NCI-H2029 (cell line): ENCODE measurements at places on chromosomes 5 and 9.

GRCh38 chr9:89563571-89564345 is 41.1 kb upstream of the GADD45G start:
- no peak for DNase-seq

GRCh38 chr9:128206916-128207910 is 4.0 kb downstream of the DNM1 start:
- DNase-seq, result no peak

DNA sequence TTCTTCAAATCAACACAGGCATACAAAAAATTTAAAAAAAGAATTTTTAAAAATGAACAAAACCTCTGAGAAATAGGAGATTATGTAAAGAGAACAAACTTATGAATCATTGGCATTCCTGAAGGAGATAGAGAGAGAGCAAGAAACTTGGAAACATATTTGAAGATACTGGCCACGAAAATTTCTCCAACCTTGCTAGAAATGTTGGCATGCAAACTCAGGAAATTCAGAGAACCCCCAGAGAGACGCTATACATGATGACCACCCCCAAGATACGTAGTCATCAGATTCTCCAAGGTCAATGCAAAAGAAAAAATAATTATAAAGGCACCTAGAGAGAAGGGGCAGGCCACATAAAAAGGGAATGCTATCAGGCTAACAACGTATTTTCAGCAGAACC is 472.5 kb downstream of the MTRR start:
- DNase-seq, result no peak

- no peak for DNase-seq
These were observed 47.5 kb downstream of the SLC44A1 start for GRCh38 chr9:105291938-105292337.

DNA sequence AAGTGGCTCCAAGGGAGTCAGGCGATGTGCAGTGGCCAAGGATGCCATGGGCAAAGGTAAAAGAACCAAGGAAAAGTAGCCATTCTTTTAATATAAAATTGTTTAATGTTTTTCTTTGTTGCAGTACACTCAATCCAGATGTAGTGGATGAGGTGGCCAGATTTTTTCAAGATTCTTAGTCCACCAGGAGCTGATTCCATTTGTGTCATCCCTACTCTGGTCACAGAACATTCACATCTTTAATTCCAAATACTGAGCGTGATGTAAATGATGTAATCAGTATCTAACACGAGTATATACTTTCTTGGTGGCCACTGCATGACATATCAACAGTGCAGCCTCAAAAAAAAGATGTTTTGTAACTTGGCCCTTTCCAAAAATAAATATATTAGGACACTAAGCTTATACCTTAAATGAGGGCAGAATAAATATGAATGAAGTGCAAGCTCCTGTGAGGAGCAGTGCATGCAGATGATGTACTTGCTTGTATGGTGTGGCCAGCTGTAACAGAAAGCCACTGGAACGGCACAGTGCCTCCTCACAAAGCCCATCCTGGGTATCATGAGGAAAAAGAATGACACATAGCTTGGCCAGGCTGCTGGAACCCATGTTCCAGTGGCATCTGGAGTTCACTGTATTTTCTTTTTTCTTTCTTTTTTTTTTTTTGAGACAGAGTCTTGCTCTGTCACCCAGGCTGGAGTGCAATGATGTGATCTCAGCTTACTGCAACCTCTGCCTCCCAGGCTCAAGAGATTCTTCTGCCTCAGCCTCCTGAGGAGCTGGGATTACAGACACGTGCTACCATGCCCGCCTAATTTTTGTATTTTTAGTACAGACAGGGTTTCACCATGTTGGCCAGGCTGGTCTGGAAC is 6.5 kb upstream of the SPATA24 start:
- no peak for DNase-seq

- no peak for DNase-seq
These were observed 48.7 kb upstream of the SLC46A2 start for GRCh38 chr9:112939418-112939817.

DNA sequence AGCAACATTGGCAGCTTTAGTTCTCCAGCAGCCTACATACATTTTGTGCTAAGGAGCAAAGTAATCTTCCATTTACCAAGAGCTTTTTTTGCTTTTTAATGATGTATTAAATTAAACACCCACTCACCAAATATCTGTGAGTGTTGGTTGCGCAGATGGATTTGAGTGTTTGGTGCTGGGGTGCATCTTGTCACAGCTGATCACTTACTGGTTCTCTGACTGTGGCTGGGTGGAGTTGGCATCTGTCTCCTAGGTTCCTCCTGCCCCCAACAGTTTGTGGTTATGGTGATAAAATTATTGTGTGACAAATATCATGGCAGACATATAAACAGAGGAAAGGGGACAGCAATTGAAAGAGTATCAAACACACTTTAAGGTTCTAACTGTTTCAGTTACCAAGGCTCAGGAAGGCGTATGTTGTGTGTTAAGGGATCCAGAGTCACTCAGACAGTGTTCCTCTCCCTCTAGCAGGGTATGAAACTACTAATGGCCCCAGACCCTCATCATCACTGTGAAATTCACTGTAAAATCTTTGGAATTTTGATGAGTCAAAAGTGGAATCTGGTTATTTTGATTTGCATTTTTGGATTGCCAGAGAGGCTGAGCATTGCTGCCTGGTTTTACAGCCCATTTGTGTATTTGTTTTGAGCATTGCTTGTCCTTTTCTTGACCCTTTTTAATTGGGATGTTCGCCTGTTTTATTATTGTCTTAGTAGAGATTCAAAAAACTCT is 81.7 kb downstream of the PDE8B start:
- DNase-seq, result no peak

DNA sequence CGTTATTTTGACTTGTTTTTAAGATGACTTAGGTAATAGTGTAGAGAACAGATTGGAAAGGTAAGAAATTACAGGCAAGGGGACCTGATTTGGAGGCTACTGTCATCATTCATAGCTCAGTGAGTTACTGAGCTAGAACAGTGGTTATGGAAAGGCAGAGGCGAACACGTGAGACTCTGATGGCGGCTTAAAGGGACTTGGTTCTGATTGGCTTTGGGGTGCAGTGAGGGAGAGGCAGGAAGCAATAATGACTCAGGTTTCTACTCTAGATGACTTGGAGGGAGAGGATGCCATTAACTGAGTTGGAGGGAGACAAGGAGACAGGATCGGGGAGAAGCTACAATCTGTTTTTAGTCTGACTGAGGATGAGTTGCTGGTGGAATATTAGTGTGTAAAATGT is 3.0 kb downstream of the F2RL2 start:
- no peak for DNase-seq

GRCh38 chr9:81620002-81620390 is 69.4 kb downstream of the TLE1 start:
- no peak for DNase-seq

DNA sequence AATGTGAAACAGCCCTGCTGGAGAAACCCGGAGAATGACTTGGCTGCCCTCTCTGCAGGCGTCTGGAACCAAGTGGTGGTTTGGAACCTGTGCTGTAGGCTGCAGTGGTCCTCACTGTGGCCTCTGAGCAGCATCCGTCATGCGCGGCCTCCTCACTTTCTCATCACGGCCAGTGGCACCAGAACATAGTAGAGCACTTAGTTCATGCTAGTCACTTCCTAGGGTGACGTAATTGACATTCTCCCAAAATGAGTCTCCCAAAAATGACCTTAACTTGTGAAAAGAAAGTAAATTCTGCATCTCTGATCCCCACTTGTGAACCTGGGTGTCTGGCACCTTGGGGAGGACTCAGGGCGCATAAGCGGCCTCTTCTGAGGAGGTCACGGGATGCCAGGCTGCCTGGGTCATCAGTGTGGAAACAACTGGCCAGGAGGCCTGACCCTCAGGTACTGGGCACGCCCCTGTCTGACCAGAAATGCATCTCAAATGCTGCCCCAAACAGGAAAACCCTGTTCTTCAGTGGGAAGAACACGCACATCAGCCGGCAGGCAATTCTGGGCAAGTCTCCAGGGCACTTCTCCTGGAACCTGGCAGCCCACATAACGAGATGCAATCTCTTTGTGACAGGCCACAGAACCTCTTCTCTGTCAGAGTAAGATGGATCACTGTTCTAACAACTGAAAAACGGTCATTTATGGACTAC is 36.6 kb upstream of the SPTLC1 start:
- peak; percentile 42 for DNase-seq

DNA sequence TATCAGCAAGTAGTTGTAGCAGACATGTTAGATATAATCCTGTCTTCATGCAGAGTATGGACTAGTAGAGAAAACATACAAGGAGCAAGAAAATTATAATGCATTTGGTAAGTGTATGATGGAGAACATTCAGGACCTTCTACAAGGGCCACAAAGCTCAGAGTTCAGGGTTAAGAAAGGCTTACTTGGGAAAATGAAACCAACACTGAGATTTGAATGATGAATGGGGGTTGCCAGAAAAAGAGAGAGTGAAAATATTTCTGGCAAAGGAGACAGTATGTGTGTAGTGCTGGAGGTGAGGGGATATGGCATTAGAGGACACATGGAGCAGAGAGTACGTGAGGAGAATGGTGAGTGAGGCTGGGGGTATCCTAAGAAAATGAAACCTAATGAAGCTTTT is 169.8 kb upstream of the STK32A start:
- DNase-seq, result no peak

- DNase-seq, result no peak
These were observed 15.3 kb downstream of the ESM1 start for GRCh38 chr5:54969856-54970828.

DNA sequence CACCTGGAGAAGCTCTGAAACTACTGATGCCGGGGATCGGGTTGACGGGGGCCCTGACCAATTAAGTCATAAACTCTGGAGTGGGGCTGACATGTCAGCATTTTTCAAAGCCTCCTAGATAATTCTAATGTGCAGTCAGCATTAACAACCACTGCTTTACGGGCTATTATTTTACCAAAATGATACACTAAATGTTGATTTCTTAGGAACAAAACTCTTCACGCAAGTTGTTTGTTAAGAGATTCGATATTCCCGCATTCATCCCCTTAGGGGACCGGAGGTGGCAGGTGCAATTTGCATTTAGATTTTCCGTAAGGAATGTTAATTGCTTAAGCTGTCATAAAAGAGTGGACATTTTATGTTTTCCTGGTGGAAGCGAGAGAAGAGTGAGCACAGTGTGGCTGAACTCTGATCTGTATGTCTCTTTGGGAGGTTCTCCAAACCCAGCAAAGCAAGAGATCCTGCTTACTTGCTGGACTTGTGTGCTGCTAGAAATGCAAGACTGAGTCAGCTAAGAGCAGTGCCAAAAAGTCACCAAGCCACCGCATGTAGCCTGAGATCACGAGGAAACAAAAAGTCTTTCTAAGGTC is 77.6 kb downstream of the UGCG start:
- peak; percentile 72 for DNase-seq

GRCh38 chr9:12935714-12936113 is 160.9 kb downstream of the LURAP1L start:
- no peak for DNase-seq

- DNase-seq, result no peak
These were observed 432 bp downstream of the HSPA9 start for GRCh38 chr5:138574744-138575193.

DNA sequence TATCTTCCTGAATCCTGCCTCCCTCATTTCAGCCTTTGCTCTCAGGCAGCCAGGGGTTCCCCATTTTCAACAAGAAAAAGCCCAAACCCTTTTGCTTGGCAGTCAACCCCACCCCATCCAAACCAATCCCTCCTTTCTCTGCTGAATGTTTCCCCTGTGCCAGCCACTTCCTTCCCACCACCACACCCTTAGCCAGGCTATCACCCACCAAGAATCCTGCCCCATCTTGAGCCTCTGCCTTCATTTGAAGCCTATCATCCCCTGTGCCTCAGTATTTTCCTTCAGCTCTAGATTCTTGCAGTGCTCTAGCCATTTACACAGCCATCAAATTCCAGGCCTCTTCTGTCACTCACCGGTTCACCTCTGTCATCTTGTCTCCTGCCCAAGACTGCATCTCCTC is 15.3 kb upstream of the FIBCD1 start:
- no peak for DNase-seq

- DNase-seq, result no peak
These were observed 46.1 kb upstream of the CER1 start for GRCh38 chr9:14768405-14769229.

GRCh38 chr5:142015781-142016533 is 3.1 kb upstream of the GNPDA1 start:
- no peak for DNase-seq

GRCh38 chr5:114362197-114362976 is 517 bp downstream of the KCNN2 start:
- DNase-seq, result no peak

DNA sequence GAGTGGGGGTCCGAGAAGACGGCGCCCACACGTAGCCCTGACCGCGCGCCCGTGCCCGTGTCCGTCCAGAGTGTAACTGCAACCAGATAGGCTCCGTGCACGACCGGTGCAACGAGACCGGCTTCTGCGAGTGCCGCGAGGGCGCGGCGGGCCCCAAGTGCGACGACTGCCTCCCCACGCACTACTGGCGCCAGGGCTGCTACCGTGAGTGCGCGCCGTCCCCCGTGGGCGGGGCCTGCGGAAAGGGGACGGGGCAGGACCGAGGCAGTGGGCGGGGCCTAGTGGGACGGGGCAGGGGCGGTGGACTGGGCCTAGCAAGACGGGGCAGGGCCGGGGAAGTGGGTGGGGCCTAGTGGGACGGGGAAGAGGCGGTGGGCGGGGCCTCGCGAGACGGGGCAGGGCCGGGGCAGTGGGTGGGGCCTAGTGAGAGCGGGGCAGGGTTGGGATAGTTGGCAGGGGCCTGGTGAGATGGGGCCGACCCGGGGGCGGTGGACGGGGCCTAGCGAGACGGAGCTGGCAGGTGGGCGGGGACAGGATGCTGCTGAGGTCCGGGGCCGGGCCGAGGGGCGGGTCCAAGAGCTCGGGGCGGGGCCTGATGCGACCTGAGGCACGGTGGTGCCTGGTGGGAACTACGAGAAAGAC is 79.1 kb downstream of the NTNG2 start:
- peak; percentile 95 for DNase-seq

GRCh38 chr9:68698943-68699509 is 6.0 kb upstream of the PIP5K1B start:
- DNase-seq, result no peak

GRCh38 chr9:108751369-108751768 is 104.4 kb downstream of the ACTL7B start:
- DNase-seq, result no peak

DNA sequence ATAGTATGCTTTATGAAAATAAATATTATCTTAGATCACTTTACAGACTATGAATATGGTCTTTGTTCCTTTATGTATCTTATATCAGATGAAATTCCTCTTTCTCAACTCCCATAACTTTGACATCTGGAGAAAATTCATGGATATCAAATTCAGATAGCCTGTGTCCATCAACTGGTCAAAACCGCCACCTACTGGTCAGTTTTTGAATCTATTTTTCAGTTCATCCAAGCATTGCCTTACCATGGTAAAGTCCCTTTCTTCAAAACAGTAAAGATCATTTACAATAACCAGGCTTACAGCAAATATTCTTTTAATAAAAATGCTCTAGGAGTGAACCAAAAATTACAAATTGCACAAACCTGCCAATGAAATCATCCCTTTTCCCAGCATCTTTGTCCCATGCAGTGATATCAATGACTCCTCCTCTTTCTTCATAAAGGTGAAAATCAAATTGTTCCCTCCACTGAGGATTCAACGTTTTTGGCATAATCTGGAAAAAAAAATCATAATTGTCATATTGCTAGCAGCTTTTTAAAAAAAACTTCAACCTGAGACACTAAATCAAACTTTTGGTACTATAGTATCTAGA is 290.5 kb downstream of the SLF1 start:
- peak; percentile 19 for DNase-seq
